ENCODE measurements at places on chromosomes 13 and 19.

DNA sequence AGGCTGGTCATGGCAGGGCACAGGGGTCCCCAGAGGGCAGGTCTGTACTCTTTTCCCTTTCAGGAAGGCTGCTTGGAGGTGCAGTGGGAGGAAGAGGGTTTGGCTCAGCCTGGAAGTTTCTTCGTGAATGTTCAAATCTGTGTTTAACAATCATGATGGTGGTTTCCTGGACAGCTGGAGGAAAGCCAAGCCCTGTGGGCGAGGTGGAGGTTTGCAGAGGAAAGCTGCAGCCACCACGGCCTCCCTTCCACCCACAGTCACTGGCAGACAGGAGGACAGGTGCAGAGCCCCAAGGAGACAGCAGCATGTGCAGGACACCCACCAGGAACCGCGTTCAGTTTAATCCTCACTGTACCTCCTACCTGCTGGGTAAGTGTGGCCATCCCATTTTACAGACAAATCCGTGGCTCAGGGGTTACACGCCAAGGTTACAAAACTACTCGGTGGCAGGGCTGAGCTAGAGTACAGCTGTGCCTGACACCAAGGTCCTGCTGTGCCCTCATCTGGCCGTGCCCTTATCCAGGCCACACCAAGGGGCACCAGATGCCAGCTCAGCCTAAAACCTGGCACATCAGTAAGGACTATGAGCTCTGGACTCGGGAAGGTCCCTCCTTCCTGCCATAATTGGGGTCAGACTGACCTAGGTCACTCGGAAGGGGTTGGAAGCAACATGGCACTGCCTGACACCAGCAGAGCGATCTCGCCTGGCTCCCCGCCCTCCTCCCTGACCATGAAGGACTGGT is 34.1 kb downstream of the SUGP2 start:
- DNase-seq = no peak

GRCh38 chr13:94515374-94515773 is 35.9 kb upstream of the DCT start:
- DNase-seq = no peak

DNA sequence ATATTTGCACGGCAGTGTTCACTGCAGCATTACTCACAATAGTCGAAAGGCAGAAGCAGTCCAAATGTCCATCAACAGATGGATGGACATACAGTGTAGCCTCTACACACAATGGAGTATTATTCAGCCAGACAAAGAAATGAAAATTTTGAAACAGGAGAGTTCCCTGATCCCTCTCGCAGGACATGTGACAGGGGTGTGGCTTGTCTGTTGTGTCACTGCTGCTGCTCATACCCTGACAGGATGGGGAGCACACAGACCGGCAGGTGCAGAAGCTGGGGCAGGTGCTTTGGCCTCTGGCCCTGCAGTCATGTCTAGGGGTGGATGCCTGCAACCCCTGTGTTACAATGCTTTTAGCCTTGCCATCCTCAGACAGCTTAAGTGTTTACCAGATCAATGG is 204.3 kb downstream of the EFNB2 start:
- DNase-seq = no peak

DNA sequence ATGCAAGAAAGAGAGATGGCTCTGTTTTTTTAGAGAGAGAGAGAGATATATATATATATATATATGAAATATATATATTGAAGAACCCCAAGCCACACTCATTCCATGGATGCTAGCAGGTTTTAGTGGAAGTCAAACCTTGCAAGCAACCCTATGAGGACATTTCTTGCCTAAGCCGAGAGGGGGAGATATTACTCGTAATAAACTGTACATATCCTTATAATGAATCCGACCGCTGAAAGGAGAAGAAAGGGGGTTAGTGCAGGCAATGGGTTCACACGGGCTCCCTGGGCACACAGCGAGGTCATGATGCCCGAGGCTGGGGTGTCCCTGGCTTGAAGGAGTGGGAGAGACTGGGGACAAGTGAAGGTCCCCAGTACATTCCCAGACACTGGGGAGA is 78.3 kb downstream of the IER2 start:
- DNase-seq = no peak

DNA sequence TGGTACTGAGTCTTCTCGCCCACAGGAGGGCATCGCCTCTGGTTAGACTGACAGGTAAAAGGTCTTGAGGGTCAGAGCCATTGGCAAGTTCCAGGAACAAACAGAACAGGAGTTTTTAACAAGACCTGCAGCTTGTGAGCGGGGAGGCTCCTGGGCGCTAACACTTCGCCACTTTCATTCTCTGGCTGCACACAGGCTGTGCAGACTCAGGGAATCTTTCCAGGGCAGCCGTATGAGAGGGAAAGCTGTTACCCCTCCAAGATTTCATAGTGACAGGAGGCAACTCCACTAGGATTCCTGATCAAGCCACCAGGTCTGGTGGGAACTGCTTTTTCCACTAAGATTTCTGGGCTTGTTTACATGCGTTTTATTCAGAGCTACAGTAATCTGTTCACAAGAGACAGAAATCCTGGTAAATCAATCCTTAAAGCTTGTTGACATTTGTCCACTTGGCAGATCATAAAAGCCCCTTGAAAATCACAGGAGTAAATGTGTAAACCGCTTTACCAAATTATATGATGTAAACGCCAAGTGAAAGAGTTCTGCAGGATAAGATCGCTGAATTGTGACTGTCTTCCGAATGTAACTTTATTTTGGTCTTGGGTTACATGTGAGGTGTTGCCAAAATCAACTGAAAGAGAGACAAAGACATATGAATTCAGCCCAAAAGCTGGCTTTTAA is 190.6 kb downstream of the MZT1 start:
- DNase-seq = no peak

DNA sequence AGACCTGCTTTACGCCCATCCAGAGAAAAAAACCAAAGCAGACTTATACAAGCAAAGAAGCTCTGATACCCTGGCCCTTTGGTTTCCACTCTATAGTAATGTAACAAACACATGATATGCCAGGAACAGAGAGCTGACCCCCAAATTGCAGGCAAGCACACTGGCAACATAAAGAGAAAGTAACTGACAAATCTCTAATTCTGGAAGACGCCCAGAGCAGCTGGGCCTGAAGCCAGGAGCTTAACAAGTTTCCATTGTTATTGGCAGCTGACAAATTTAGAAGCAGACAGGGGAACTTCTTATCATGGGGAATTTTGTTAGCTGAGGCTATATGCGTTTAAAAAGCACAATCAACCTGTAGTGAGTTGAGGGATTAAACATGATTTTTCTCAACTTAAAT is 158.0 kb downstream of the DLEU7 start:
- DNase-seq = peak; percentile 49

DNA sequence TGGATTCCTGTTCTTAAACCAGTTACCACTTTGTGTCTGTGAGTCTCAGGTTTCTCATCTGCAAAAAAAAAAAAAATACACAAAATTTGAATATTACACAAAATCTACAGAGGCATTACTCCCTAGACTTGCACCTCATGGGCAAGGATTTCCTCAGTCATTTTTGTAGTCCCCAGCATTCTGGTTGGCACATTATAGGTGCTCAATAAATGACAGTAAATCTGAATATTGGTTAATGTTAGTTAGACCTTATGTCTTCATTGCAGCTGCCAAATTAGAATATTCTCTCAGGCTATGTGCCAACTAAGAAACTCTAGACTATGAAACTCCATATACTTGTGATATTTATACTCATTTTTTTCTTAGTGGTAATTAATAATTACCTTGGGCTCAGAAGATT is 2.2 kb downstream of the ZNF507 start:
- no peak for DNase-seq

GRCh38 chr13:82772816-82773215 is 1109.5 kb downstream of the SLITRK1 start:
- DNase-seq = no peak

GRCh38 chr13:24539500-24540165 is 27.1 kb upstream of the PARP4 start:
- DNase-seq = no peak

DNA sequence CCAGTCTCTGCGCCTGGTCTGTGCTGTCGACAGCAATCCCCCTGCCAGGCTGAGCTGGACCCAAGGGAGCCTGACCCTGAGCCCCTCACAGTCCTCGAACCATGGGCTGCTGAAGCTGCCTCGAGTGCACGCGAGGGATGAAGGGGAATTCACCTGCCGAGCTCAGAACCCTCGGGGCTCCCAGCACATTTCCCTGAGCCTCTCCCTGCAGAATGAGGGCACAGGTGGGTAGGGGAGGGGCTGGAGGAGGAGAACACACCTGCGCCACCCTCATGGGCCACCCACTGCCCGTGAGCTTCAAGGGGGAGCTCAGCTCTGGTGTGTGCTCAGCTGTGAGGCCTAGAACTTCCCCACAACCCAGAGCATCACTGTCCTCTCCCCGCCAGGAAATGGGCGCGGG is 38.6 kb upstream of the CD33 start:
- DNase-seq = no peak

GRCh38 chr13:105961438-105961837 is 574.0 kb downstream of the EFNB2 start:
- no peak for DNase-seq

- DNase-seq = no peak
Measured at GRCh38 chr13:31775148-31775547, 35.8 kb downstream of the RXFP2 start.

GRCh38 chr19:33334271-33334670 is 31.9 kb upstream of the CEBPA start:
- DNase-seq = no peak

DNA sequence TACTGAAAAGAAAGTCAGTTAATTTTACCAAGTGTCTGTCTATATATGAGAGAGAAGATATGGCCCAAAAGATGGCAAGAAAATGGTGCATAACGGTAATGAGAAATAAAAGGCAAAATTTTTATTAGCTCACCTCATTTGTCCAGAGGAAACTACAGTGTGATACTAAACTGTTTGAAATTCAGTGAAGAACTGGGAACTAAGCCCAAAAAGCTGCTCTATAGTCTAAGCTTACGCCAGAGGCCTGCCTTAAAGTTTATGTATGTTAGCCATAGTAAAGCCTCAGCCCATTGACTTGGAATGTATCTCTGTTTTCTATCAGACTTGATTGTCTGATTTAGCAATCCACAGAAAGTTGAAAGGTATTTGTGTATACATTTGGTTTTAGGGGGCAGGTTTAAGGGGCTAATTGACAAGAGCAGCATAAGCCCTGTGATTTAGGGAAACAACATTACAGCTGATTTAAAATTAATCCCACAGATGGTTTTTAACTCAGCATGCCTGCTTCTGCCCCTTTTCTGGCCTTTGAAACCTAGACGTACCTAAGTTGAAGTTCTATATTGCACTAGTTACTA is 91.0 kb upstream of the MAB21L1 start:
- no peak for DNase-seq

GRCh38 chr19:32543115-32543900 is 37.7 kb upstream of the PDCD5 start:
- DNase-seq = no peak

DNA sequence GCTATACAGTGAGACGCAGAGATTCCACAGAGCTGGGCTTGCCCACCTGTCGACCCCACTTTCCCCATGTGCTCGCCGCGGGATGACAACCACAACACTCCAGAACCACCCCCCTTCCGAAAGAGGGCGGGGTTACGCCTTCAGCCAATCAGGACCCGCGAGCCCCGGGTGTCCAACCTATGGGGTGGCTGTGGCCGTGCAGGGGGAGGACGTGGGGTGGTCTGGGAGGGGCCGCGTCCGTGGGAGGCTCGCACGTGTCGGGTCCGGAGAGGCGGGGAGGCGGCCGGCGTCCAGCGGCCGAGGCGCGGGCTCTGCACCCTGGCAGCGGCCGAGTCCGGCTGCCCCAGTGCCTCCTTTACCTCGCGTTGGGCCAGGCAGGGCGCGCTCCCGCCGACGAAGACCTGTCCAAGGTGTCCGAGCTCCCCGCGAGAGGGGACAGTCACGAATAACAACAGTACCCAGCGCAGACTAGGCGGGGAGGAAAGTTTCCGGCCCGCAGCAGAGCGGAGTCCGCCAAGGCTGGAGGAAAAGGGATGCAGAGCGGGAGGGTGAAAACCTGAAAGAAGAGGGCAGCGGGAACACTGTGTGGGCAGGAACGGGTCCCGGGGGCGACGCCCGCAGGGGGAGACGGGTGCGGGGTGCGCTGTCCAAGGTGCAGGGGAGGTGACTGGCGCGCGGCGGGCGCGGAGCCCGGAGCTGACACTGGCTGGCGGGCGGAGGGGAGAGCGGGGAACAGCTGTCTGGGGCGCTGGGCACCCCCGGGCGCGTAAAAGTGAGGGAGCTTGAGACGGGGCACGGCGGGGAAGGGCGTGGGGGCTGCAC is 911 bp downstream of the ENOX1 start:
- DNase-seq = peak; percentile 90

DNA sequence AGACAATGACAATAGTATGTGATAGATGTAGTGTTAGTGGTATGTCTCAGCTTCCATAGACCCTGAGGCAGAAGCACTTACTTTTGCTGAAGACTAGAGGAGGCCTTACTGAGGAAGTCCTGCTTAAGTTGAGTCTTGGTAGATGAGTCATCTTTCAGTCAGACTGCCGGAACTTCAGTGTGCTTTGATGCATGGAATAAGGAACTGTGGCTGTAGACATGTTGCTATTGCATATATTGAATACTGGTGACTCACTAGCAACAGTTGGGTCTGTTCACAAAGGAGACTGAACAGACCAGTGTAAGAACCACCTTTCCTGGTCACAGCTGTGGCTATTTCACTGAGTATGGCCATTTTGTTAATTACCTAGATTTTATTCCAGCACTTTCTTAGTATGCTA is 1000.6 kb downstream of the OLFM4 start:
- no peak for DNase-seq

- DNase-seq = no peak
Measured at GRCh38 chr13:79742923-79743322, 262.0 kb downstream of the NDFIP2 start.

GRCh38 chr13:103436057-103436654 is 369.9 kb upstream of the SLC10A2 start:
- no peak for DNase-seq

DNA sequence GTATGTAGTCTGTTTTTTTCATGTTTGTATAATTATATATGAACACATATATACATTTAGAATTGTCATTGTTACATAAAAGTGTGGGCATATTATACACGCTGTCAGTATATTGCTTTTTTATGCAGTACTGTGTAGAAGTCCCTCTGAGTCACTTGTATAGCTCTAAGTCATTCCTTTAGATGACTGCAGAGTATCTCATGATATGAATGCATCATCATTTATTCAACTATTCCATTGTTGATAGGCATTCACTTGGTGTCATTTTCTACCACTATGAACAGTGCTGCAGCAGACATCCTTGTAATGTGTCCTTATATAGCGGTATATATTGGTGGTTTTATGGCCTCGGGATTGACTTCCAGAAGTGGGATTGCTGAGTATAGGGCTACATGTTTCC is 15.3 kb downstream of the RFXAP start:
- no peak for DNase-seq

DNA sequence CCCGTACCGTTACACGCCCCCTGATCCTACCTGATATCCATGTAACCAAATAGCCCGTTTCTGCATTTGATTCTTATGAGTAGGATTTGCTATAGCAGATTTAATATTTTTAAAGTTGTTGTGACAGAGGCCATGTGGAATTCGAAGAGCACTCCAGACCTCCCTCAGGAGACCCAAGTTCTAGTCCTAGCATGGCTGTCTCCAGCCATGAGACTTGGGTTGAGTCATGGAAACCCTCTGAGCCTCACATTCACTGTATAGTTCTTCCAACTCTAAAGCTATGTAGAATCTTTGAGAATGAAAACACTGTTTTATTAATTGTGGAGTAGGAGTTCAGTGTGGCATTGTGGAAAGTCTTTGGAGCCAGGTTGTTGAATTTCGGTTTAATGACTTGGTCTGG is 8.0 kb upstream of the GPR183 start:
- no peak for DNase-seq
